ENCODE measurements at places on chromosomes 6 and 20. TPM values are rescaled to one million over a fixed set of nuclear protein-coding genes. Genes with fewer than 3 reads are reported as not detected.

The C6orf52 gene
- total RNA-seq: 2.9 TPM

The HRH3 gene
- 0.07 TPM for total RNA-seq

The SYTL3 gene
- 1.2 TPM for total RNA-seq

The KCNK16 gene
- total RNA-seq: not detected

The EFCAB8 gene
- 0.41 TPM for total RNA-seq

The LIME1 gene
- 7.6 TPM for total RNA-seq

The HLA-DQA1 gene
- total RNA-seq: not detected

The FKBP1C gene
- 0.32 TPM for total RNA-seq

The ORC3 gene
- total RNA-seq: 23.1 TPM

The ACTL10 gene
- total RNA-seq: 1.4 TPM

The MBOAT1 gene
- total RNA-seq: 4.8 TPM

The ZNF311 gene
- 1.7 TPM for total RNA-seq

- no peak for DNase-seq
Measured at GRCh38 chr20:38818113-38819065, 12.9 kb downstream of the PPP1R16B start.

- peak; percentile 90 for DNase-seq
Measured at GRCh38 chr6:4316867-4317400, 181.6 kb upstream of the ECI2 start.

GRCh38 chr6:3748208-3749066 lies 3.1 kb downstream of the PXDC1 start:
- peak; percentile 68 for DNase-seq

DNA sequence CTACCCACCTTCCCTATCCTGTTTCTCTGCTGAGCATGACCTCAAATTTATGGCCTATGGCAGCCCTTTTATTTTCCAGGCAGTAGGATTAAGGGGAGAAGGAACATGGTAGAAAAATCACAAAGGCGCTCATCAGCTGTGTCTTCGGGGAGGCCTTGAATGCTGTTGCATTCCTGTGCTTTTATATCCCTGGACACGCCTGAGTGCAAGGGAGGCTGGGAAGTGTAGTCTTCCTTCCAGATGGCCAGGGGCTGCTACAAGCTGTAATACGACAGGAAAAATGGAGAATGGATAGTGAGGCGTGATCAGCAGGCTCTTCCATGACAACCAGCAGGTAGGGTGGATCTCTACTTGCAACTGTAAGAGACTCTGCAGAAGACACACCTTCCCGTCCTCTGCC lies 210.9 kb upstream of the GGTLC1 start:
- DNase-seq: no peak

- no peak for DNase-seq
Measured at GRCh38 chr20:20782755-20783154, 70.3 kb upstream of the RALGAPA2 start.

GRCh38 chr6:109944448-109944847 lies 33.7 kb upstream of the GPR6 start:
- DNase-seq: no peak

GRCh38 chr20:19921284-19921793 lies 95.8 kb upstream of the NAA20 start:
- no peak for DNase-seq

GRCh38 chr6:33965766-33966165 lies 162.0 kb upstream of the MLN start:
- no peak for DNase-seq

DNA sequence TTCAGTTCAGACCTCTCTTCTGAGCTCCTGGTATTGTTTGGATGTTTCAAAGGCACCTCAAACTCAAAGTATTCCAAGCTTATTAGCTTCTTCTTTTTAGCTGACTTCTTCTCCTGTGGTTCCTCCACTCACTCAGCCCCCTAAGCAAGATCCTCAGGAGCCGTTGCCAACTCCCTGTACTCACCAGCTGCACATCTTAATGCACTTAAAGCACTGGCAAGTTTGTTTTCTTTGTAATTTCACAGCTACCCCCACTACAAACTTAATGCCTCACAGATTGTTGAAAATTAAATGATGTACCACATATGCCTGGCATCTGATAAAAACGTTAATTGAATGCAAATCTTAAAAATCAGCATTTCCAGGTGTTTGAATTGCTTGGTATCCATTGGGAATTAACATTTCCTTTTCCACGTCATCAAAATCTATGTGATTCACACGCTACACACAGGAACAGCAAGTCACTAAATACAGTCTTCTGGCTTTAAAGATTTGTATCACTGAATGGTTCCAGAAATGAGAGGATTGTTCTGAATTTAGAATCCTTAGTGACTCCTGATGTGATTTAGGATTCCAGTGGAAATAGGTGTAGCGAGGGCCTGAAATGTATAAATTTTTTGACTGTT lies 24.5 kb downstream of the CALHM6 start:
- DNase-seq: no peak

- no peak for DNase-seq
Measured at GRCh38 chr6:100892693-100893092, 11.6 kb upstream of the ASCC3 start.

GRCh38 chr6:106167096-106167814 lies 81.1 kb downstream of the PRDM1 start:
- no peak for DNase-seq

- peak; percentile 63 for DNase-seq
Measured at GRCh38 chr6:138647006-138647405, 126.6 kb upstream of the CCDC28A start.

GRCh38 chr6:169362501-169363121 lies 109.0 kb upstream of the THBS2 start:
- DNase-seq: no peak

GRCh38 chr6:10373642-10374359 lies 41.1 kb downstream of the TFAP2A start:
- DNase-seq: no peak

DNA sequence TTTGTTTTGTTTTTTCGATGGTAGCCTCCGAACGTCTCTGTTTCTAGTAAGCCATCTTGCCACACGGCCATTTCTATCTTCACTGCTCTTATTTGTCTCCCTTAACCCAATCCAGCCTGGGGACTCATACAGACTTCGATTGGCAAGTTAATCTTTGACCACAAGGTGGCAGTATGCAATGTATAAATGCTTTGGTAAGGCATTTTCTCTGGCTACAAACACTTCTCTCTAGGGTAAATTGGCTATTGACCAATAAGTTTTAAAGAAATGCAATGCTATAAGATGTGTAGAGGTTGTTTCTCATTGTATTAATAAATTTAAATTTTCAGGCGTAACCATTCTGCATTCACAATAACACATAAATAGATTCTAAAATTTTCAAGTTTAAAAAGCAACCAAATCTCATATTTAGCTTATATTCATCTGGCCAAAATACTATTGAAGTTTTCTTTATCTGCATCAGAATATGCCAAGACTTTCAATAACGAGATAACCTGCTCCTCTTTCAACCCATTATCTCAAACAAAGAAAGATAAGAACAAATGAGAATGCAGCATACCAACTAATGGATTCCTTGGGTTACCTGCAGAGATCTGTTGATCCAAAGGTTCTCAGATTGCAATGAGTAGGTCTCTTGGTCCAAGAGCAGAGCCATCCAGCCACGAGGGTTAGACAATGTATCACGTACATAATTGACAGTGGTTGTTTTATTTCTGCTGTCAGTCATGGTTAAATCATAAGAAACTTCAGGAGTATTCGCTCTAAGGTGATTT lies 231.9 kb downstream of the PKHD1 start:
- peak; percentile 10 for DNase-seq

GRCh38 chr6:159110013-159110412 lies 59.2 kb upstream of the FNDC1 start:
- DNase-seq: peak; percentile 18

GRCh38 chr20:13231031-13231752 lies 10.1 kb downstream of the ISM1 start:
- DNase-seq: no peak

DNA sequence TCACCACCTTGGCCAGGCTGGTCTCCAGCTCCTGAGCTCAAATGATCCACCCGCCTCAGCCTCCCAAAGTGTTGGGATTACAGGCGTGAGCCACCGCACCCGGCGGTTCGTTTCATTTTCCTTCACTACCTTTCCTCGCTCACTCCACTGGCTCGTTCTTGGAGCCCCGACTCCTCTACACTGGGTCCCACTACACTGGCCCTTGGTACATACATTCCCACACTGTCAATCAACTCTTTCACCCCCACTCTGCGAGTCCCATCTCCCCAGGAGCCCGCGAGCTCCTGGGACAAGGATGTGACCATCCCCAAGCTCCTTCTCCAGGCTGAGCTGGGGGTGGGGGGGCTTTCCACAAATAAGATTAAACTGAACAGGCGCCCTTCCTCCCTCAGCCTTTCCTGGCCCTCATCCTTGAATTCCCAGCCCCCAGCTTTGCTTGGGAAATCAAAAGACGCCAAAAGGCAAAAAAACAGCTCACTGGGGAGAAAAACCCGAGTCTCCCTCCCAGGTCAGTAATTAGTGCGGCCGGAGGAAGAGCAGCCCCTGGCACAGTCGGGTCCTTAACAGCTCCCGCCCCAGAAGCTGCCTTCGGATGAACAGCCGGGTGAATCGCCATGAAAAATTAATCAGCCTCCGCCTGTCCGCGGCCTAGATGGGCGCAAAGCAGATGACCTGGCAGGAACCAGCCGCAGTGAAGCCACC lies 42.8 kb upstream of the LY86 start:
- no peak for DNase-seq

GRCh38 chr6:33215271-33216116 lies 7.2 kb downstream of the RING1 start:
- DNase-seq: no peak

DNA sequence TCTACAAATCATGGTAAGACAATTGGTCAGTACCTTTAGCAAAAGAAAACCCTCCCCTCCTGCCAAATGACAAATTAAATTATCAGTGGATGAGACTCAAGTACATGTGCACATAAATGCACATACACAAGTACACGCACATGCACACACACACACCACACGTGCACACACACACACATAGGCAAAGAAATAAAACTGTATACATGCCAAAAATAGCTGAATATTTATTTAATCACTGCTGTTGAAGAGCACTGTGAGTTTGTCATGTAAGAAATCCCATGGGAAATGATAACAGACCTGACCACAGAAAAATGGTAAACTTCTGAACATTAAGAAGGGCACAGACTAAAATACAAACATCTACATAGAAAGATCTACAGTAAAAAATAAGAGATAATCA lies 46.6 kb upstream of the TNFAIP3 start:
- no peak for DNase-seq

Measured in astrocyte (in vitro differentiated cells and primary cell).